ENCODE measurements at places on chromosomes 4 and X.

DNA sequence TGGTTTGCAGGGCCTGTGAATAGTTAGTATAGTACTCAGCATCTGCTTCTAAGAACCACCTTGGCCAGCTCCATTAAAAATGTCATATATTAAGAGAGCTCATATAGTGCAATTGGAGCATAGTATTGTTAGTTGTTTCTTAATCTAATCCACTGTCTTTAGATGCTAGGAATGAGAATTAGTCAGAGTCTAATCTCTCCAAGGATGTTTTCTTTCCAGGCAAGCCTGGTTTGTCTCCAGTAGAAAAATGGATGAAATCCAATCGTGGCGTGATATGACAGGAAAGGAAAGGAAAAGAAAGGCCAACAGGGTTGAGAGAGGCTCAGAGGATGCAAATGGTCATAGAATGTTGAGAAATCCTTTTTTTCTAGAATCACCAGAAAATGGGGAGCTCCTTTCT, 15.0 kb upstream of the TMEM164 start:
- DNase-seq: no peak

DNA sequence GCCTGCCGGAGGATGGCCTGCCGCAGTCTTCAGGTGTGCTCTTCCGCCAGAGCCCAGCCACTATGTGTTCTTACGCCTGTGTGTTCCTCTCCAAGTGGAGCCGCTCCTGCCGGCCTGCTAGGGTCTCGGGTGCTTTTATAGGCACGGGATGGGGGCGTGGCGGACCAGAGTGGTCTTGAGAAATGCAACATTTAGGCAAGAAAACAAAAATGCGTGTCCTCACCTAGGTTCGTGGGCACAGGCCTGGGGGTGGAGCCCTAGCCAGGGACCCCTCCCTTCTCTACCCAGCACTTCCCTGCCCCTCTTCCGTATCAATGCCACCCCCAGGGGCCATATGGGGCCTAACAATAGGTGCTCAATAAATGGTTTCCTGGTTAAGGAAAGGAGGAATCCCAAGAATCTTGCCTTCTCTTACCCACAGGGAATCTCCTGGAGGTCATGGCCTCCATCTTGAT, 34.4 kb upstream of the LRBA start:
- DNase-seq: no peak

DNA sequence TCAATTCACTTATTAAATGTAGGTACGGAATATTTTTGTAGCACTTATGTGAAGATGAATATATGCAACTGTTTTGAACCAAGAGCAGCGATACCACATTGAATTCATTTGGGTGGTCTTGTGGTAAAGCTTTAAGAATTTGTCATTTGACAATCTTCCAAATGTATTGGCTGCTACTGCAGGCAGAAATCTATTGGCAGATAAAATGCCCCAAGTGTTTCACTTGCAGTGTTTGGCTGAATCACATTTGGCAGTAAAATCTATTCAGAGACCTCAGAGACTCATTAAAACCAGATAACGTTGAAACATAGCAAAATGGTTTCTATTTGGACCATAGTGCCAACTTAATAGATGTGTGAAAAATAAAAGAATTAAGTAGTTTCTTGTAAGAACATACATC, 303.4 kb downstream of the FGF13 start:
- DNase-seq: no peak

- DNase-seq: no peak
Observed at GRCh38 chrX:76433219-76433618, 5.7 kb downstream of the MAGEE1 start.

DNA sequence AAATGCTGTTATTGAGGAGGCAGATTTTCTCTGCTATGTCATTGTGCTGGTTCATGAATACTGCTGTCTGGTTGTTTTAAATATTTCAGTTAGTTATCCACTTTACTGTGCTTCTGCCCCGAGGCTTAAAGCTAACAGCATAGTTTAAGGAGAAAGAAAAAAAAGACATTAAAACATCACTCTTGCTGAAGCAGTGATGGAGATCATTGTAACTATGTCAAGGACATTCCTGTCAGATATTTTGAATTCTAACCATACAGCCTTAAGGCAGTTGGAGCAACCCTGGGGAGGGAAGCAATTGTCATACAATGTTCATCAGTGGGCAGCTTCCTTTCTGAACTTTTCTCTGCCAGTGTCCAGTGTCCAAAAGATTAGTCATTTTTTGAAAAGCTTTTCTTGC, 199.0 kb upstream of the DDX53 start:
- DNase-seq: no peak

- no peak for DNase-seq
Observed at GRCh38 chr4:102627831-102628523, 126.8 kb downstream of the NFKB1 start.

GRCh38 chr4:1547856-1548826, 136.0 kb downstream of the FAM53A start:
- no peak for DNase-seq

- no peak for DNase-seq
Observed at GRCh38 chr4:80096175-80096850, 23.3 kb upstream of the ANTXR2 start.

GRCh38 chr4:83605744-83606172, 69.8 kb downstream of the GPAT3 start:
- no peak for DNase-seq

DNA sequence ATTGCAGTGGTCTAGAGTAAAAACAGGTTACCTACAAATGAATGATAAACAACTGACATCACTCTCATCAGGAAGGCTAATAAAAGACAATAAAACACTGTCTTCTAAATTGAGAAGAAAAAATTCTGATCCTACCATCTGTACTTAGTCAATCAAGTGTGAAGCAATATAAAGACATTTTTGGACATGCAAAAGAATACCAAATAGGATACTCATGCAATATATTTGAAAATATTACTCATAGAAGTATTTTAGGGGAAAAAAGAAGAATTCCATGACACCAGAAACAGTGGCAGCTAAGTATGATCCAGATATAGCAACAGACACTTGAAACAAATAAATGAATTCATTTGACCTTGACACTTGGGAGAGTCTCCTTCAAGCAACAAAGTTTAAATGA, 63.8 kb upstream of the FAM120C start:
- no peak for DNase-seq

- no peak for DNase-seq
Observed at GRCh38 chrX:103212749-103213457, 2.0 kb upstream of the BEX4 start.

DNA sequence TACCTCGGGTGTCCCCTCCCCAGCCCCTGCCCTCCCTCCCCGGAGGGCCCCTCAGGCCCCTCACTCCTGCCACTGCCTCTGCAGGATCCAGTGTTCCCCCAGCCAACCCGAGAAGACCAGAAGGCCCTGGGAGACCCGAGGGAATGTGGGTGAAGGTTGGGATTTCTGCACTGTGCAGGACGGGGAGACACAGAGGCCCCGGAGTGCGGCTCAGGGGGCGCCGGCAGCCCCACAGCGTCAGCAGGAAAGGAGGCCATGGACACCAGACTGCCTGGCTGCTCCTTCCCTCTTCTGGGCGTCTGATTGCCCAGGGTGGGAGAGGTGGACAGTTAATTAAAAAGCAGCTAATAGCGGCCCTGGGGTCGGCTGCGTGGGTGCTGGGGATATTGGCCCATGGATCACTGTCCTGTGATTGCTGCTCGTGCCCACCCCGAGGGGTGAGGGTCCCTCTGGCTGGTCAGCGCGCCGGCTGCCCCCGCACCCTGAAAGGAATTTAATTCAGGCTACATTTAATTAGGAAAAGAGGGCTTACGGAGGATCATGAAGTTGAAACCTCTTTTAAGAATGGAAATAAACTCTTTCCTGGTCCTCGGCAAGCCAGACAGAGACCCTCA, 57.8 kb upstream of the NKX1-1 start:
- DNase-seq: no peak

GRCh38 chr4:156242390-156242789, 288.7 kb upstream of the CTSO start:
- no peak for DNase-seq

DNA sequence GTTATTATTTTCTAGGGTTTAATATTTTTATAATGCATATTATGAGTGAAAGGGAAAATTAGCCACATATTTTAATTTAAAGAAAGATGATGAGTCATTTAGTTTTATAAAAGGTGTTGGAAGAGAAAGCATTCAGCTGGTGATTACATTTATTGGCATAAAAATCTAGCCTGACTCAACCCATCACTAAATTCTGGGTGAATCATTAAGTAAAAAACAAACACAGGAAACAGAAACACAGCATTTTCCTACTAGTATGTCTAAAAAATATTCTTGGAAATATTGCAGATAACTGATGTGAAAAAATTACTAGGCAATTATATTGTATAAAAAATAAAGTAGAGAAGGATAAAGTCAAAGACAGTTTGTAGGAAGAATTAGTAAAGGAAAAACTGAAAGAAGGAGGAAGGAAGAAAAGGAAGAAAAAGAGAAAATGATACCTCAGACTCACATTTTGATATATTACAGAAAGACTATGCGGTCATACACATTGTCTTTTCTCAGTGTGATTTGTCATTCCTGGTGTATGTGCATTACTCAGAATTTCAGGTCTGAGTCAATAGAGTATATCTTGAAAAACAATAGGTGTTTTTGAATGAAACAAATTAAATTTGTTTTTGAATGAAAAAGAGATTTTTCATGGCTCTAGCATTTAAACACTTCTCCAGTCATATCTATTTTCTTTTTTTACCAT, 48.0 kb upstream of the SPOCK3 start:
- DNase-seq: no peak

GRCh38 chrX:24520472-24520871, 55.4 kb downstream of the PDK3 start:
- no peak for DNase-seq

GRCh38 chrX:150329868-150330267, 33.2 kb upstream of the MAMLD1 start:
- no peak for DNase-seq

DNA sequence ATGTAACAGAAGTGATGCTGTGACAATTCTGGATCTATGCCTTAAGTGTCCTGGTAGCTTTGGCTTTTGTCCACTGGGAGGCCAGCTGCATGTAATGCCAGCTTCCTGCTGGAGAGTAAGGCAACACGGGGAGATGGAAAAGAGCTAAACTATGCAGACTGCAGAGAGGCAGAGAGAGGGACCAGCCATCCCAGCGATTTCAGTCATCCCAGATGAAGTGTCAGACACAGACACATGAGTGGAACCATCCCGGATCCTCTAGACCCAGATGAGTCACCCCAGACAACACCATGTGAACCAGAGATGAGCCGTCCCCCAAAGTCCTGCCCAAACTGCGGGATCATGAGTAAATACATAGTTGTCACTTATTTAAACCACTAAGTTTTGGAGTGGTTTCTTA, 14.6 kb downstream of the SRPX start:
- DNase-seq: no peak

GRCh38 chr4:24559889-24560288, 24.5 kb downstream of the DHX15 start:
- no peak for DNase-seq
